ENCODE measurements at places on chromosomes 5 and 9.
A peak's percentile ranks its signal among the peaks of the same experiment; 100 is the strongest.

- no peak for DNase-seq
These were observed 1909.4 kb upstream of the WWC1 start for GRCh38 chr5:166382031-166382430.

GRCh38 chr5:34690898-34691297 is 34.8 kb downstream of the RAI14 start:
- no peak for DNase-seq

GRCh38 chr5:157247267-157247666 is 18.7 kb upstream of the CYFIP2 start:
- no peak for DNase-seq

GRCh38 chr9:110217656-110218099 is 9.7 kb upstream of the C9orf152 start:
- no peak for DNase-seq

- DNase-seq = no peak
These were observed 85.4 kb upstream of the FSTL4 start for GRCh38 chr5:133697536-133698258.

DNA sequence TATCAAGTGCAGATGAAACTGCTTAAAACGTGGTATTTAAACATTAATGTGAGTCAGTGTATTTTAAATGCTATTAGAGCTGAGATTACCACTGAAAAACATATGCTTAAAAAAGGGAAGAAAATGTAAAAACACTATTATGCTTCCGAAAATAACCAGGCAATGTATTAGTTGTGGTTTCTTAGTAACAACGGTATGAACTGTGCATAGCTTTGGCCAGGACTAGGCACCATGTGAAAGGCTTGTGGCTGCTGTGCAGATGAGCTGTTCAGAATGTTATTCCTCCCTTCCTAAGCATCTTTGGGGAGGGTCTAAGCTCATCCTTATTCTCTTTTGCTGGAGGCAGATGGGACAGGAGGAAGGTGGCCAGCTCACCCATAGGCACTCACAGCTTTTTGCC is 84.9 kb downstream of the NTRK2 start:
- DNase-seq = no peak

- no peak for DNase-seq
These were observed 3.6 kb upstream of the RGS7BP start for GRCh38 chr5:64502196-64502595.

DNA sequence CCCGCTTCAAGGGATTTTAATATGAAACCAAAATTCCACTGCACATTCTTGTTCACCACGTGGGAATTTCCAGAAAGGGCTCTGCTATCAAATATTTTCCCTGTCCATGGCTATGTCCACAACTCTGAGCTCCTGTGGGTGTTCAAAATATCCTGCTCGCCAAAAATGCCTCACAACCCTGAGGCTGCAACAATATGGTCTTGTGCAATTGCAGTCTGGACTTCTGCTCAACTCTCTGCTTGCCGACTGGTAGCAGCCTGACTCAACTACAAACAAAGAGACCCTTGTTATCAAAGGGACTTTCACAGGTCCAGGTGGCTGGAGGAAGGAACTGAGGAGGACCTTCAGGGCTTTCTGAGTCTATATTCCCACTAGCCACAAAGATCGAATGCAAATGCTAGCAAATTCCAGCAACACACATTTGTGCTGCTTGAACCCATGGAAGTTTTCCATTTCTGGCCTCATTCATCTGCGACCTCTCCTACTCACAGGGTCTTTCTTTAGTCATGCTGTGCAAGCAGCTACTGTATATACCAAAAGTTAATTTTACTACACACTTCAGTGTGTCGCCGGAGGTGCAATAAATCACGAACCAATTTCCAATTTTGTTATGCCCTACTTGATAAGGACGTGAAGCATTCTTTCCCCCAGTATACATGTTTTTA is 169.2 kb upstream of the SLC30A5 start:
- DNase-seq = no peak

- no peak for DNase-seq
These were observed 200.9 kb upstream of the PTGER4 start for GRCh38 chr5:40478766-40479165.

- DNase-seq = peak; percentile 22
These were observed 1.1 kb downstream of the CD14 start for GRCh38 chr5:140631831-140632365.
